ENCODE measurements at places on chromosomes 3 and 15.

DNA sequence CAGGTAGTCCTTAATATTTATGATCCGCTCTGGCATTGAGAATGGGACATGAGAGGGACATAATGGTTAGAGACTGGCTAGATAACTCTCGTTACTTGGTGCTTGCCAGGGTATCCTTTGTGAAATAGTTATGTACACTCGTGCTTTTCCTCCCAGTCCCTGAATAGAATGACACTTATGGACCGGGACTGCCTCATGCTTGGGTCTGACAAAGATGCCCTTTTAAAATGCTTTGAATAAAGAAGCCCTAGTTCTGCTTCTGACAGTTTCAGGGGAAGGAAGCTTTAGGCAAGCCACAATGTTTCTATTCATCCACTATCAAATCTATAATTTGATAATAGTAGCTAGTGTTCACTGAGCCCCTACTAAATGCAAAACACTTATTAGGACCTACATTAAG lies 29.4 kb downstream of the POLR2M start:
- no peak for DNase-seq

- DNase-seq, result no peak
Measured at GRCh38 chr3:10515396-10515795, 10.0 kb upstream of the ATP2B2 start.

- DNase-seq, result peak; percentile 53
Measured at GRCh38 chr3:111070772-111071256, 802 bp upstream of the NECTIN3 start.

- DNase-seq, result no peak
Measured at GRCh38 chr3:178381971-178382448, 154.2 kb upstream of the KCNMB2 start.

DNA sequence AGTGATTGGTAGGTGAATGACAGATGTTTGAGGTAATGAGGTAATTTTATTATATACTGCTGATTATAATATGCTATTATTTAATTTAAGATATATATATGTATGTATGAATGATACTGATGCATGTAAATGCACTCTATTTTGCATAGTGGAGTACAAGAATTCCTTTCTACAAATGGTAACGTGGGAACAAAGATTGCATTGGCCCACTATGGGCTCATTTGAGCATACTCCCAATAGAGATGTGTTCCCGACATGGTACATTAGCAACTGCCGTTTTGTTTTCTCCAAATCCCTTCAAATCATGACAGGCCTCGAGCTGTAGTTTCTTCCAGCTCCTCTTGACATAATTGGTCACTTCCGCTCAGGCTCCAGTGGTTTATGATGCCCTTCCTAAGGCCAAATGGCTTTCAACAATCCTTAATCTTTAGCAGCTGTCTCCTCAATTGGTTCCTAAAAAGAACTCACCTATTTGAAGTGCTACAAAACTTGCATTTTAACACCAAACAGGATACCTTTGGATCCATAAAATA lies 266.1 kb downstream of the ADAMTSL3 start:
- DNase-seq, result no peak

DNA sequence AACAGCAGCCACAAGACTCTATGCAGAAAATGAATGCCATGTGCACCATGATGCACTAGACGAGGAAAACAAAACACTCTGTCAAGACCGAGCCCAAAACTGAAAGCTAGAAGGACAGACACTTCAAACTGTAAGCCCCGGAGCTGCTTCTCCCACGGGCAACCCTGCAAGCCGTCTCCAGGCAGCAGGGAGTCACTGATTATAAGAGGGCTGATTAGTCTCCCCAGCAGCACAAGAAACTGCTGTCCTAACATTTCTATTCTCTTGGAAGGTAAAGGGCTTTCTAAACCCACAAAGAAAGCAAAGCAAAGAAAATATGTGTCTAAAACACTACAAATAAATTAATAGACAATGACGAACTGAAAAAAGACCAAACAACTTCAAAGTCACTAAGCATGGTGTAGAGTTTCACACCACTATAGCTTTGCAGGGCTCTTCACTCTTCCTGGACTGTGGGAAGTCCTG lies 15.5 kb downstream of the TBC1D2B start:
- peak; percentile 56 for DNase-seq

GRCh38 chr15:101404245-101404644 lies 85.3 kb downstream of the PCSK6 start:
- no peak for DNase-seq

GRCh38 chr3:31974471-31974870 lies 6.6 kb downstream of the OSBPL10 start:
- no peak for DNase-seq

DNA sequence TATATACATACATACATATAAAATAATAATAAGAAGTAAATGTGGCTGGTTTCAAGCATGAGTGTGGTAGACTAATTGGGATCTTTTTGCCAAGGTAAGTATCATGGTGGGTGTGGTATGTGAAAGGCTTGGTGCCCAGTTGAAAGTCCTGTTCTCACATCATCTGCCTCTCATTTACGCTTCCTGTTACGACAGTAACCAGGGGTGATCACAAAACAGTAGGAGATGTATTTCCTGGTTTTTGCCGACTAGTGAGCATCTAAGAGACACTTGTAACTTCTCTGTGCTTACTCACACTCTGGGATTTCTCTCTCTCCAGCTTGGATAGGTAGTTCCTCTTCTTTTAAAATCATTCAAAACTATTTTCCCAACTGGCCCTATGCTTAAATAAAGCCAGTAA lies 1028.3 kb upstream of the NR2F2 start:
- no peak for DNase-seq

Measured in HEK293T (cell line).